Stimulated activated CD8-positive, alpha-beta memory T cell treated with anti-CD3 and anti-CD28 coated beads, Interleukin-4, amount 100 ng/mL, for 1 hour (primary cell): ENCODE measurements at places on chromosomes 3 and 15.

GRCh38 chr3:157467200-157467599 is 30.6 kb downstream of the PTX3 start:
- no peak for DNase-seq

DNA sequence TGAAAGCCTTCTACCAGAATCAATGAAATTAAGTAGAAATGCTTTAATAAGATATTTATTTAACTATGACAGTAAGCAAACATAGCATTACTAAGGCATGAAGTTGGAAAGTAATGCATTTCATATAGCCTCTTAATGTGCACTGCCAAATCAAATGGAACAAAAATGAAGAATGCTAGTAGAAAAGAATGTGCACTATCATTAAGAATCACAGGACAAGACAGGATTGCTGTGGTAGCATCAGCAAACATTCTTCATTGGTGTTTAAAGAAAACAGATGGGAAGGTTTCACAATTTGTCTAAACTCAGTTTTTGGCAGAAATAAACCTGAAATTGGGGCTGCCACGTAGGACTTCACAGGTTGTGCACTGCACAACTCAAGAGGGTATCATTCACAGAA is 168.9 kb downstream of the CNTN3 start:
- no peak for DNase-seq

DNA sequence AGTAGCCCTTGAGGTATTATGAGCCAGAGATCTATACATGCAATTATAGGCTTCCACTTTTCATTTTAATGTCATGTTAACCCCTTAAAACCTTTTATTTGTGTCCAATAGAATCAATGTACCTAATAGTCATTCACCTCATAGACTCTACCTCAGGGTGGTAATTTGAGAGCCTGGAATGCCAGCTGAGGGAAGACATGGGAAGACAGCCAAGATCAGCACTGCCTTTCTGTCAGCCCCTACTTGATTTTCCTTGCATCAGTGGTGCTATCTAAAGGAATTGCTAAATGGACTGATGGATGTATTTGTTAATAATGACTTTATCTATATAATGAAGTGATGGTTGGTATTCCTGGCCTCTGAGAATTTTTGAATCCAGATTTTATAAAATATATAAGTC is 113.3 kb upstream of the GBE1 start:
- no peak for DNase-seq

DNA sequence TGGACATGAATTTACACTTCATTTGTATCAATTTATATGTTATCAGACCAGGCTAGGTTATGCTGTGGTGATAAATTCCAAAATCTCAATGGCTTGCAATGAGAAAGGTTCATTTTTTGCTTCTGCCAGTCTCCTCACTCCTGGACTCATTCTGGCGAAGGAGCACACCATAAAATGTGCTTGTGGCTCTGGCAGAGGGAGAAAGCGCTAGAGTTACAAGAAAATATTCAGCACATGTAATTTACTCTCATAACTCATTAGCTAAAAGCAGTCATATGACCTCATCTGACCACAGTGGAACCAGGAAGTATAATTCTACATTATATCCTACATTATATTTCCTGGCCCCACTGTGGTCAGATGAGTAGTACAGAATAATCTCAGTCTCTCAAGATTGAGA is 193.8 kb downstream of the BCHE start:
- DNase-seq = no peak

DNA sequence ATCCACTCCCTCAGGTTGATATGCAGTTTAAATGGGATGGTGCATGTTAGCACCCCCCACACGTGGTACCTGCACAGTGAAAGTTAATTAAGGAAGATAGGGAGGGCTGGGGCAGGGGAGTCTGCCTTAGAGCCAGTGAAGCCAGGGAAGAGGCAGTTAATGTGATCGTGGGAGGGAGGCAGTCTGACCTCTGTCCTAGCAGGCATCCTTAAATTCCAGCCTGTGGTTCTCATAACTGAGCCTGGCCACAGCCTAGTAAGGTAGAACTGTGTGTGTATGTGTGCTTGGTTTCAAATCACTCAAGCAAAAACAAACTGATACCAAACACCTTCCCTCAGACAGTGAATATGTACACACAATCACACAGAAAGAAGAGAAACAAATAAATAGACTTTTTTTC is 319.1 kb upstream of the TLE3 start:
- DNase-seq = no peak

- DNase-seq = no peak
Observed at GRCh38 chr15:69402816-69403215, 11.3 kb upstream of the KIF23 start.

DNA sequence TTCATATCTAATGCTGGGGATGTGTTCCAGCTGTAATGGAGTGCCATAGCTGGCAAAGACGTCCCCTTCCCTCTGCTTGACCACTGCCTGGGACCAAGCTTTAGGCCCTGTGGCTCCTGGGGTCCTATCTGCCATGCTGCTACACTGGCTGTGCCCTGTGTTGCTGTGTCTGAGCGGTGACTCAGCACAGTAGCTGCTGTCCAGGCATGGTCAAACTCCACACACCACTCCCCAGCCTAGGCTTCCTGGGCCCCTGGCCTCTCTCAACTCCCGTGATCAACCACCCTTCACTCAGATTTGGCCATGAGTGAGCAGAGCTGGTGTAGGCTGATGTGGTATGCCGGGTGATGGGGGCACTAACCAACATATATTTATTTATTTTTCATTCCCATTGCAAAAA is 27.0 kb downstream of the EPHB1 start:
- DNase-seq = no peak

DNA sequence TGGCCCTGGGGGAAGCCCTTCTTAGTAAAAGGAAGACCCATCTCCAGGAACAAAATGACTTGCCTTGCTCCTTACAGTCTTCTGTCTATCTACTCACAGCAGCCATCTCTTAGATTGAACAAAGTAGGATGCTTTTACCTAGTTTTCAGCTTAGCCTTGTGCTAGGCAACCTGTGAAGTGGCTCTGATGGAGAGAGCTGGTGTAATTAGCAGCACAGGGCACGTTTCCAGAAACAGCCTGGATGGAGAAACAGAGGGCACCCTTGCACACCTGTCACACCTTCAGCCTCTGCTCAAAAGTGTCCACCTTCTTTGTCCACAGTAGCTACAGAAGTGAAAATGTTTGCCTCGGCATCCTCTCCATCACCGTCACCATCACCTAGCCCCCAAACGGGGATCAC is 292.9 kb downstream of the RORA start:
- no peak for DNase-seq

DNA sequence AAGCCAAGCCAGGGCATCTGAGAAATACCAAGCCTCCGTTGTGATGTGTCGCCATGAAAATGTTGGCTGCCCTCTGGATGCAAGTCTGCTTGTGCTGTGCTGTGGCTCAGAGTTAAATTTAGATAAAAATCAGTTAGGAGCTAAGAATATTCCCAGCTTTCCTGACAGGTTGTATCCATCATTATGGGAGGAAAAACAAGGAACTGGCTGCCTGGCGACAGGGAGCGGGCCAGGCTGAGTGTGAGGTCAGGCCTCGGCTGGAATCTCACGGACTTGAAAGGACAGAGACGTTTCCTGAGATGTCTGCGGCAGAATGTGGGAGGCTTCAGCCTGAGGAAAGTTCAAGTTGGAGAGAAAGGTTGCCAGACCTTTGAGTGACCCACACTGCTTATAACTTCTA is 213.8 kb downstream of the THSD4 start:
- no peak for DNase-seq

DNA sequence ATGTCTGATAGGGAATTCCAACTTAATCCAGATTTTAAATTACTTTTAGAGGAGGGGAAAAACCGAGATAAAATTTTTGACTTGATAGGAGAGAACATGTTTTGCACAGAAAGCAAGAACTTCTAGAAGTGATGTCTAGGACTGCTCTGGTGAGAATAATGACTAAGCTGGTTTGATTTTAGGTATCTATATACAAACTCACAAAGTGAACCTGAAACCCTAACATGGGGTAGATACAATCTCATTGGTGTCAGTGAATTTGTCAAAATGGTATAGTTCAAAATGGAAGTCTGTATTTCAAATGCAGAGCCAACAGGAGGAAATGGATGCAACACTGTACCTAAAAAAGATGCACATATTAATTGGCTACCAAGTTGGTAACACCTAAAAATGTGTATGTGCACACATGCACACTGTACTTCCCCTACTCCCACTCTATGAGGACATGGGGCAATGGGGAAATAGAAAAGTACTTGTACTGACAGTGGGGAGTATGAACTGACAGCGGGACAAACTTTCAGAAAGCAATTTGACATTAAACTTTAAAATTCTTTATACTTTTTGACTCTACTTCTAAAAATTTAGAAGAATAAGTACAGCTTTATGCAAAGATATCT is 53.0 kb downstream of the NR1I2 start:
- no peak for DNase-seq

- DNase-seq = no peak
Observed at GRCh38 chr3:45548681-45549075, 45.9 kb upstream of the LIMD1 start.

GRCh38 chr3:72999951-73000350 is 3.3 kb downstream of the PPP4R2 start:
- DNase-seq = no peak

DNA sequence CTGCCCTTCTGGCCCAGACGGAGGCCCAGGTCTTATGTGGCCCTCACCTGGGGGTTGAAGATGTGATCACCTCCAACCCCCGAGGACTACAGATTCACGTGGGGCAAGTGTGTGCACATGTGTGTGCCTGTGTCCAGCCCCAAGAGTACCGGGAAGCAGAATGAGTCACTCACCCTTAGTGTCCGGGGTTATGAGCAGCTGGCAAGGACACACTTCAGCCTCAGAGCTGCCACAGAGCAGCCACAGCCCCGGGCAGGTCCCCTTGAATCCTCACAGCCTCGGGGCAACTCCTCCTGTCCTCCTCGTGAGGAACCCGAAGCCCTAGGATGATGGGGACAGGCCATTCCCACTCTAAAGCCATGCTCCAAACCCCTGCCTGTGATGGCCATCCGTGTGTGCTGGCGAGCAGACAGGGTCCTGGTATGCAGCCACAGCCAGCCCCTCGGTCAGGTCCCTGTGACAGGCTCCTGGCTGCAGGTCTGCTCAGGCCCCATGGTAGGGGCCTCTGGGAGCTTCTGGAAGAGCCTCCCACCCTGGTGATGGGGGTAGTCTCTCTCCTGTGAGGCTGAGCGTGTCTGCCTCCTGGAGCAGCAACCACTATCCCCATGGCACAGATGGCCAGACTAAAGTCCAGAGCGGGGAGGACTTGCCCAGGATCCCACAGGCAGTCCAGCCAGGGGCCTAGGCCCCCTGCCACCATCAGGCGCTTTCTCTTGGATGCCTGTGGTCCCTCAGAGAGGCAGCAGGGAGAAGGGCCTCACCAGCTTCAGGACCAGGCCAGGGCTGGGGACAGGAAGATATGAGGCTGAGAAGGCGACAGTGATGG is 852 bp downstream of the STAB1 start:
- no peak for DNase-seq

DNA sequence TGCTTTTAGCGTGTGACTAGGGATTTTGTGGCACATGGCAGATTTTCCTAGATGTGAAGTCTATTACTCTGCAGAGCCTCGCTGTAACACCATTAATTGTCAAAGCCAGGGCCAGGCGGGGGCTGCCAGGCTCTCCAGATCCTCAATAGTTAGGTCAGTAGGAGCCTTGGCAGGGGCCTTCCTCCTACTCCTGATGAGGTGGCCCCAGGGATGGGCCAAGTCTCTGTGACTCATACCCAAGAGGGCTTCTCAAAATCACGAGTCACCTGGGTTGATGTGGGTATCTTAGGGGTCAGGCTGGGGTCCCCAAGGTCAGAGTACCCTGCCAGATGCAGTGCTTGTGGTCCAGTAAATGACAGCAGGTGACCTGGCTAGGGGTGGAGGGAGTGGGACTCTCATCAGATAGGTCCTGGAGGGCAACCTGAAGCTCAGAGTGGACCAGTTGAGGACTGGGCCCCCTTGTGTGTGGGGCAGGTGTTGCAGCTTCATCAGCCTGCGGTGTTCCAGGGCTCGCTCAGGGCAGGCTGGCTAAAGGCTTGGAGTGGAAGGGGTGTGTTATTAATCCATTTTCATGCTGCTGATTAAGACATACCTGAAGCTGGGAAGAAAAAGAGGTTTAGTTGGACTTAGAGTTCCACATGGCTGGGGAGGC is 88.5 kb upstream of the MYZAP start:
- no peak for DNase-seq

DNA sequence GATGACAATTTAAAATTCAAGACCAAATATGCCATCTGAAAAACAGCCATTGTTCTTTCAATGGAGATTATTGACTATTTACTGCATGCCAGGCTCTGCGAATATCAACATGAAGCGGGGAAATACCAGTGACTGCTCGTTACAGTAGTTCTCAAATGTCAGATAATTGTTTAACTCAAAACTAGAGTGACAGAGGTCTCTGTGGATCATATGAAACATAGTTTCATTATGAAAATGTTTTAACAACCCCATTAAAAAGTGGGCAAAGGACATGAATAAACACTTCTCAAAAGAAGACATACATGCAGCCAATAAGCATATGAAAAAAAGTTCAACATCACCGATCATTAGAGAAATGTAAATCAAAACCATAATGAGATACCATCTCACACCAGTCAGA is 50.0 kb upstream of the GPR149 start:
- no peak for DNase-seq

GRCh38 chr15:87752250-87752951 is 504.1 kb downstream of the NTRK3 start:
- no peak for DNase-seq

DNA sequence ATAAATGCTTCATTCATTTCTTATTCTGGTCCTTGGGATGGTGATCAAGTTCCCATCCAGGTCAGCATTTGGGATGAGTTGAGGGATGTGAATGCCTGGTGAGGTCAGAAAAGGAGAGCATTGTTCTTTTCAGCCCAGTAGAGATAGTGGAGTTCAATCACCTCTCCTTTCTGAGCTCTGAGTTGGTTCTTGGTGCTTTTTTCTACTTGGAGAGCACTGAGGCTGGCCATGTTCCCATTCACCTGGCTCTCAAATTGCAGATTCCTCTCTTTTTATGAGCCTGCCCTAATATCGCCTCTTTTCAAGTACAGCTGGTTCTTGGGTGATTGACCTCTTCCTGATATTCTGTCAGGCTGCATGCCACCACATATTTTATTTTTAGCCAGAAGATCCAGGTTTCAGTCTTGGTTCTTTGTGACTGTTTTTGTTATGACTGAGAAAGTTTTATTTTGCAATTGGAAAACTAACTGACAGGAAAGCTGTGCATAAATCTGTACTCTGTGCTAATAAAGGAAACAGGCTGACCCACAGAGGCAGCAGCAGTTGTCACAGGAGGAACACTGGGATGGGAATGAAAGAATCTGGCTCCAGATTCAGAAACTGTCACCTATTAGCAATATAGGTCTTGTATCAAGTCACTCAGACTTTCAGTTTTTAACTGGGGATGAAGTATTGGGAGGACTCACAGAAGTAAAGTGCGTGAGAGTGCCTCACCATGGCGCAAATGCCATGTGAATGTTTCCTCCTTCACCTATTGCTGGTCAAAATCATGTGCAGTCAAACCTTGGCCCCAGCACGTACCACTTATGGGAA is 10.7 kb downstream of the AQP9 start:
- DNase-seq = no peak

DNA sequence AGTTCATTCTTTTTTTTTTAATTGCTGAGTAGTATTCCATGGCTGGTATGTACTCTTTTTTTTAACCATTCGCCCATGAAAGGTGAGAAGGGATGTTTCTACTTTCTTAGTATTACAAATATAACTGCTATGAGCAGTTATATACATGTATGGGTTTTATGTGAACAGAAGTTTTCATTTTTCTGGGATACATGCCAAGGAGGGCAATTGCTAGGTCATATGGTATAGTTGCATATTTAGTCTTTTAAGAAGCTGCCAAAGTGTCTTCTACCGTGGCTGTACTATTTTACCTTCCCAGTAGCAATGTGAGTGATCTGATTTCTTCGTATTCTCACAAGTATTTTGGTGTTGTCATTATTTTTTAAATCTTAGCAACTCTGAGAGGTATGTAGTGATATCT is 11.2 kb upstream of the KLHL40 start:
- DNase-seq = no peak
